Spinal cord (tissue), 10 donors: ENCODE measurements at places on chromosomes 3 and 15. TPM values are rescaled to one million over a fixed set of nuclear protein-coding genes. Genes with fewer than 3 reads are reported as not detected.

DNA sequence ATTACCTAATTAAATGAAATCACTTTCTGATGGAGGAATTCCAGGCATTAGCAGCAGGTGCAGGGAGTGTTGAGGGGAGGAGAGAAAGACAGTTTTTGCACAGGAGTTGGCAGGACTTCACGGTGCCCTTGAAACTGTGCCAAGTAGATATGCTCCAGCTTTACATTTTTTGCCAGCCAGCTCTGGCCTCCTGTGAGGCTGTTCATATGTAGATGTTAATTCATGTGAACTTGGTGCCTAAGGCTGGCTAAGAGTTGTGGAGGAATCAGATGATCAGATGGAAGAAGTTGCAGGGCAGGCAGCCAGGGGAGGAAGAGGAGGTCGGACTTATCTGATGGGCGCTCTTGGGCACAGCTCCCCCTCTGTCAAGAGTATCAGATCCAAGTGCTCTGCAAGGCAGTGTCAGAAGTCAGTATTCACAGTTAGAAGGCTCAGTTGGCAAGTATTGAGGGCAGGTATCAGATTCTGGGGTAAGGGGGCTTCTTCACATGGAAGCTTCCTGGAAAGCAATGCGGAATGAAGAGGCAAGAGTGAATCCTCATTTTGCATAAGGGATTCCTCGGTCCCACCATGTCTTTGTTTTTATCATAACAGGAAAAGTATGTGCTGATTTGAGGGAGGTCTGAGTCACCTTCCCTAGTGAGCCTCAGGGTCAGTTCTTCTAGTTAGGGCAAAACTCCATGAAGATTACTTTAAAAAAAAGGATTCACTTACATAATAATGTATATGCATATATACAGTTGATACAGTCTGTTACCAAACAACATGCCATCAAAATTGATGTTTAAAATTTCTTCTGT lies 172.6 kb upstream of the UMPS start:
- DNase-seq = no peak
- H3K27me3 ChIP-seq = no peaks in the 10 kb centered on the region
- peaks cover 3% of the 10 kb centered on the region for H3K36me3 ChIP-seq
- no peak overlapping the region for H3K4me3 ChIP-seq

DNA sequence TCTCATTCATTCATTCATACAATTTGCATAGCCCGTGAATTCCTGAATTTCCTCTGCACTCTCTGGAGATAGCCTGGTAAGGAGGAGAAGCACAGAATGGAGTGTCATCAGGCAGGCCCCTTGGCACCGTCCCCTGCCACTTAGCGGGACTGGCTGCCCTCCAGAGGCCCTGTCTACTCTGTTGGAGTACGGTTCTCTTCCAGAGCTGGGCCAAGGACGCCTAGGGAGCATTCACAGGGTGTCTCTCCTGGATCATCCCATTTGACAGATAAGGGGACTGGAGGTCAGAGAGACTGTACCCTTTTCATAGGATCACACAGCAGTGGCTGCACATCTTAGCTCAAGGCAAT lies 48.0 kb downstream of the PTH1R start:
- H3K4me3 ChIP-seq = no peak overlapping the region
- H3K27ac ChIP-seq = no peak overlapping the region
- DNase-seq = no peak
- H3K36me3 ChIP-seq = peaks cover 73% of the 10 kb centered on the region

Gene IQCF5
- not detected for total RNA-seq

GRCh38 chr3:43334976-43335375 lies 48.6 kb downstream of the SNRK start:
- H3K36me3 ChIP-seq = peaks cover 21% of the 10 kb centered on the region
- no peak for DNase-seq
- no peaks in the 10 kb centered on the region for H3K27me3 ChIP-seq
- H3K4me1 ChIP-seq = no peaks in the 10 kb centered on the region

- H3K4me3 ChIP-seq = no peak overlapping the region
- no peak overlapping the region for H3K27ac ChIP-seq
- H3K36me3 ChIP-seq = no peaks in the 10 kb centered on the region
- no peaks in the 10 kb centered on the region for H3K27me3 ChIP-seq
- peaks cover 4% of the 10 kb centered on the region for H3K4me1 ChIP-seq
Observed at GRCh38 chr15:83699028-83699427, 45.1 kb downstream of the ADAMTSL3 start.

DNA sequence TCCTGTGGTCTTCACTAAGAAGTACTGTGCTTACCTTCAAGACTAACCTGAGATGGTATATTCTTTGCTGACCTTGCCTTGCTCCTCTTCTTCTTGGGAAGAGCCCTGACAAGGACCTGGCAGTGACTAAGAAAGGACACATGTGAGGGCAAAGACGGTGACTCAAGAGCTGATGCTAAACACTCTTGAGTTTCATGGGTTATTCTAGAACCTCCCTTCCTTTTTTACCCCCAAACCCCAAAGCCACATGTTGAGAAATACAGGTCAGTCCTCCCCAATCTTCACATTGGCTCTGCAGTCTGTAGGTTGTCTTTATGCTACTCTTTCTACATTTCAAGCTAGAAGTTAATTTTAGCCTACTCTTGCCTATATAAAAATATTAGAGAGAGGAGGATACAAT lies 200.6 kb downstream of the SEMA6D start:
- no peaks in the 10 kb centered on the region for H3K36me3 ChIP-seq
- DNase-seq = no peak
- H3K27me3 ChIP-seq = no peaks in the 10 kb centered on the region

Gene GOLGA6L24
- not detected for total RNA-seq
